Stimulated activated CD8-positive, alpha-beta memory T cell treated with anti-CD3 and anti-CD28 coated beads, Interleukin-7, amount 100 ng/mL, for 1 hour (primary cell): ENCODE measurements at places on chromosomes 6 and 20.

GRCh38 chr6:89359561-89359960 is 7.0 kb upstream of the UBE2J1 start:
- no peak for DNase-seq

- DNase-seq, result no peak
Measured at GRCh38 chr20:51955756-51956155, 153.4 kb upstream of the SALL4 start.

GRCh38 chr6:35432291-35432690 is 19.8 kb upstream of the FANCE start:
- no peak for DNase-seq

- no peak for DNase-seq
Measured at GRCh38 chr6:155389130-155389529, 66.5 kb downstream of the NOX3 start.

GRCh38 chr20:46546298-46546697 is 4.2 kb downstream of the OCSTAMP start:
- no peak for DNase-seq

DNA sequence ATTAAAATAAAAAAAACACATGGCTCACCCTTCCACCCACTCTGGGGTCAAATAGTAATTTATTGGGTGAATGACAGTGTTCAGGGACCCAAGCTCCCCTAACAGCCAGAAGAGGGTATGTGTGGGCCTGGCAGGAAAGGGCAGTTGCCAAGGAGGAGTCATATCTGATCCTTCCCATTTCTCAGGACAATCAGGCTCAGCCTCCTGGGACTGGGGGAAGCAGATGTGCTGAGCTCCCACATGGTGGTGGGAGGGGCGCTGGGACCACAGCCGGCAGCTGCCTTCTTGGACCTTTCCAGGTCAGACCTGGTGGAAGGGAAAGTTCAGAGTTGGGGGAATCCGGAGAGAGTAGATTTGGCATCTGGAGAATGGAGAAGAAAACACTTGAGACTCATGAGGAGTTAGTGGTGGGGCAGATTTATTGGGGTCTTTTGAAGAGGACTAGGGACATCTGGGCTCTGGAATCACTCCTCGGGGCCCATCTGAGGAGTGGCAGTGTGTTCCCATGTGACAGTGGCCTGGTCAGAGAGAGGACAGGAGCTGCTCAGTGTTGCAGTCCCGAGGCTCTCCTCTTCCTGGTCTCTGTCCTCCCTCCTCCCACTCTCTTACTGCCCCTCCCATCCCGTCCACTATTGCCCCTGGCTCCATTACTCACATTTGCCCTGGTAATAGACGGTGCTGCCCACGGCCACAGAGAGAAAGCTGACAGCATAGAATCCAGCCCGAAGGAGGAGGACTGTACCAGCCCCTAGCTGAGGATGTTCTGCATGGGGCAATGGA is 3.0 kb downstream of the LST1 start:
- DNase-seq, result no peak

DNA sequence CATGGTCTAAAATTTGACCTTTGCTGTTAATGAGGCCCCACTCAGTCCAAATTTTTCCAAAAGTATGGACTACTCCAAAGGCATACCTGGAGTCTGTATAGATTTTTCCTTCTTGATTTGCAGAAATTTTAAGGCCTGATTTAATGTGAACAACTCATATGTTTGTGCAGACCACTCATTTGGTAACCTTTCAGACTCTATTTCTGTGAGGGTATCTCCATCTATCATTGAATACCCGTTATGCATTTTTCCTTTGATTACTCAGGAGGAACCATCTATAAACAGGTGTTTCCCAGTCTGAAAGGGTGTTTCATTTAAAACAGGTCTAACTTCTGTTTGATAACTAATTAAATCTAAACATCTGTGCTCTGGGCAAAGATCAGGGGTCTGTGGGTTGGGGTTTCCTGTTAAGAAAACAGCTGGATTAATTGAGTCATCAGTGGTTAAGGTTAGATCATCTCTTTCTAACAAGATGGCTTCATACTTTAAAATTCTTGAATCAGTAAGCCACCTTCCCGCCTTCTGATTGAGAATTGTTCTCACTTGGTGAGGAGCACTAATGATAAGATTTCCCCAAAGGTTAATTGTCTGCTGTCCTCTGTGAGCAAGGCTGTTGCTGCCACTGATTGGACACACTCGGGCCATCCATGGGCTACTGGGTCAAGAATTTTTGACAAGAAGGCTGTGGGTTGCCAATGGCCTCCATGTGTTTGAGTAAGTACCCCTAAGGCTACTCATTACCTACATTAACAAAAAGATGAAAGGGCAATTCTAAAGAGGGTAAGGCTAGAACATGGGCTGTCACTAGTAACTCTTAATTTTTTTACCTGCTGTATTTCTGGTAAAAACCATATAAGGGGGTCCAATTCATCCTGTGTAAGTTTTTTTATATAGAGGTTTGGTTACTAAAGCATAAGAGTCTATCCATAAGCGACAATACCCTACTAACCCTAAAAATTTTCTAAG is 24.1 kb downstream of the HLA-B start:
- DNase-seq, result no peak

GRCh38 chr20:917416-917815 is 1.3 kb upstream of the ANGPT4 start:
- DNase-seq, result no peak

DNA sequence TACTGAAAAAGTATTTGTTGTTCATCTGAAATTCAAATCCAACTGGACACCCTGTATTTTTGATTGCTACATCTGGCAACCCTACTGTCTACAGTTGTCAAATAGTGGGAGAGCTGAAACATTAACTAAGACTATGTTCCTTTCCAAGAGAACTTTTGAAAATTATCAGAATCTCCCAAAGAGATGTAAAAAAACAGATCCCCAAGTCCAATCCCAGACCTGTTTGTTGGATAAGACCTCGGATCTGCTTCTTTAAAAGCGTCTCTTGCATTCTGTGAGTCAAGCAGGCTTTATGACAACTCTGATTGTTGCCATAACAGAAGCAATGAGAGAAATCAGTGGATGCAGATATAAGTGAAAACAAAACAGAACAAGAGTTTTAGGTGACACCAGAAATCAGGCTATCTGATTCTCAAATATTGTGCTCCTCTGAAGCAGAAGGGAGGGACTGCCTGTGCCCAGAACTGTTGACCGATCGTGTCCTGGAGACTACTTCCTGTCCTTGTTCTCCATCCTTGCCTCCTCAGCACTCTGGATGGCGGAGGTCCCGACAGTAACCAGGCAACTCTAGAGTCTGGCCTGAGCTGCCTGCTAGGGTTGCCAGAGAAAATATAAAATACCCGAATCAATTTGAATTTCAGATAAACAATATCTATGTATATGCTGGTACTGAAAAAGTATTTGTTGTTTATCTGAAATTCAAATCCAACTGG is 853.8 kb downstream of the MAFB start:
- no peak for DNase-seq

GRCh38 chr6:112626468-112627082 is 279.4 kb downstream of the RFPL4B start:
- no peak for DNase-seq

- no peak for DNase-seq
Measured at GRCh38 chr6:56445818-56446217, 196.9 kb downstream of the DST start.

DNA sequence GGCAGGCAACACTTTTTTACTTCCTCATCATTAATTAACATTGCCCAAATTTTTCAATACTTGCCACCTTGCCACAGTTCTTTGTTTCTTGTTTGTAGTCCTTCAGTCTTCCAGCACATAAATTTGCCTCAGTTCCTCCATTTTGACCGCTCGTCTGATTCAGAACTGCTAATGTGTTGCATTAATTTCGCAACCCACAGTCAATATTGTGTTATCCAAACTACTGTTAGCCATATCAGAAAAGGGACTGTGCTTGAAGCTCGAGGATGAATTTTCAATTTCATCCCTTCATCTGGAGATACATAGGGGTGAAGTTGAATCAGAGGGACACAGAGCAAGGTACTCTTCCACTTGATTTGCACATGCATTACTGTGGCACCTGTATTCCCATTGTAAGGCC is 421.5 kb downstream of the CDKAL1 start:
- DNase-seq, result no peak
